ENCODE measurements at places on chromosomes 11 and 22.

DNA sequence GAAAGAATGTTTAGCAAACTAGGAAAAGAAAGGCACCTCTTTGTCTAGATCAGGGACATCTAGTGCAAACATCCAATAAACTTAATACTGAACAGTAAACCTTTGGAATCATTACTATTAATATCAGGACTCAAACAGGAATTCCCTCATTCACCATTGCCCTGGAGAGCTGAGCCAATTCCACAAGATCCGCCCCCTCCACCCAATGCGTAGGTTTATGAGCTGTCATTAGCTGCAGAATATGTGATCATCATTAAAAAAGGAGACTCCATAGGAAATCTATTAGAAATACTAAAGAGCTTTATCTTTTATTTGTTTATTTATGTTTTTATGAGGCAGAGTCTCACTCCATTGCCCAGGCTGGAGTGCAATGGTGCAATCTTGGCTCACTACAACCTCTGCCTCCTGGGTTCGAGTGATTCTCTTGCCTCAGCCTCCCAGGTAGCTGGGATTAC is 5.5 kb downstream of the IL17REL start:
- DNase-seq: no peak

DNA sequence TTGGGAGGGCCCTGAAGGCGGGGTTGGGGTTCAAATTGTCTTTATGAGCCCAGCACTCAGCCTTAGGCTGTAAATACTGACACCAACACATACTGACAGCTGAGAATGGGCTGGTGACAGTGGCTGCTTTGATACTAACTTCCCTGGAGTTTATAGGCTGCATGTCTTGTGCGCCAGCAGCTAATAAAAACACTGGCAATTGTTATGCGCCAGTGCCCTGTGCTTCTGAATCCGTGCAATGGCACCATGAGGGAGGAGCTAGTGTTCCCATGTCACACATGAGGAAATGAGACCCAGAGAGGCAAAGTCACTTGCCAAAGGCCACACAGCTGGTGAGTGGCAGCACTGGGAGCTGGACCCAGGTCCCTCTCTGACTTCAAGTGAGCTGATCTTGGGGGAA is 23.8 kb downstream of the SHISAL1 start:
- DNase-seq: no peak

- DNase-seq: no peak
These were observed 4.9 kb downstream of the MRPL48 start for GRCh38 chr11:73792584-73792983.

GRCh38 chr22:24400034-24400725 is 27.2 kb upstream of the ADORA2A start:
- DNase-seq: no peak

GRCh38 chr11:65396769-65397745 is 10.6 kb downstream of the FRMD8 start:
- no peak for DNase-seq

DNA sequence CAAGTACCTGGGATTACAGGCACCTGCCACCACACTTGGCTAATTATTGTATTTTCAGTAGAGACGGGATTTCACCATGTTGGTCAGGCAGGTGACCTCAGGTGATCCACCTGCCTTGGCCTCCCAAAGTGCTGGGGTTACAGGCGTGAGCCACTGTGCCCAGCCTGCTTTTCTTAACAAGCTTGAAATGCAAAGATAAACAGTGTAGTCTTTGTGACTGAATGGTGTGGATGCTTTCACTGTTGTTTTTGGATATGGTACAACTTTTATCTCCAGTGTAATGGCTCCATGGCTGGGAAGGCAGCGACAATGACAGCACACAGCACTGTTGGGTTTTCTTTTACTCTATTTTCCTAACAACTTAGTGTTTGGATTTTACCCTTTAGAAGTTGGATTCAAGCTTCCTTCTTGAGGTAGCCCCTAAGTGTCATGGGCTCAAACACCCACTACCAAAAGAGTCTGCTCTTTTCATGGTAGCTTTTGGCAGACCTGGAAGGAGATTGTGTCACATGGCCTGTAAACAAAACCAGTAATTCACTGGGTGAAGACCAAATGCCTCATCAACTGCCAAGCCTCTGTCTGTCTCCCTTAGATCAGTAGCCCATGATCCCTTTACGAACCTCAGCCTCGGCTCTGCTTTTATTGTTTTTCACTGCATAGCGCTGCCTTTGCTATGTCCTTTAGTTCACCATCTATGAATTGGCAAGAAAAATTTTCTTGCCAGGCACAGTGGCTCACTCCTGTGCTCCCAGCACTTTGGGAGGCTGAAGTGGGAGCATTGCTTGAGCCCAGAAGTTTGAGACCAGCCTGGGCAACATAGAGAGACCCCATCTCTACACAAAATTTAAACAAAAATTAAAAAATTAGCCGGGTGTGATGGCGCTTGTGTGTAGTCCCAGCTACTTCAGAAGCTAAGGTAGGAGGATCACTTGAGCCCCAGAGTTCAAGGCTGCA is 6.4 kb downstream of the VPS51 start:
- DNase-seq: no peak

DNA sequence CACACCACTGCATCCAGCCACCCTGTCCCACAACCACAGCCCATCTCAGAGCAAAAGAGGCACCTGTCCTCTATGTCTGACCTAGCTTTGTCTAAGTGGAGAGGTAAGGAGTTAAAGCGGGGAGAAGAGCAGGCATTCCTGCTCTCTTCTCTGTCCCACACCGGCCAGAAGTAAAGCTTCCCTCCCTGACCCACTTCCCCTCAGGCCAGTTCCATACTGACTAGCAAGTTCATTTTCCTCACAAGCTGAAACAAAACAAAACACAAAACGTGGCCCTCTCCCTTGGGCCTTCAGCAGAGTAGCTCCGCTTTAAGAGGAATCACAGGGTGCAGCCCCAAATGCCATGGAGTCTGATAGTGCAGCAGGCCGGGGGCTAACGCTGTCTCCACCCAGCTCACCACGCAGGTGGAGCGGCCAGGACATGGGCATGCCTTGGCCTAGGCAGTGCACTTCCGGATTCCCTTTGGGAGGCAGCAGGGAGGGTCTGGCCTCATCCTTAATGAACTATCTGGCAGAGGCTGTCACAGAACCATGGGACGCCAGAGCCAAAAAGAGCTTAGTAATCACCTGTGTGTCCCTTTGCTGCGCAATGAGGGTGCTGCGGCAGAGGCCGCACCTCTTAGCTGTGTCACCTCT is 34.0 kb downstream of the FLI1 start:
- no peak for DNase-seq

DNA sequence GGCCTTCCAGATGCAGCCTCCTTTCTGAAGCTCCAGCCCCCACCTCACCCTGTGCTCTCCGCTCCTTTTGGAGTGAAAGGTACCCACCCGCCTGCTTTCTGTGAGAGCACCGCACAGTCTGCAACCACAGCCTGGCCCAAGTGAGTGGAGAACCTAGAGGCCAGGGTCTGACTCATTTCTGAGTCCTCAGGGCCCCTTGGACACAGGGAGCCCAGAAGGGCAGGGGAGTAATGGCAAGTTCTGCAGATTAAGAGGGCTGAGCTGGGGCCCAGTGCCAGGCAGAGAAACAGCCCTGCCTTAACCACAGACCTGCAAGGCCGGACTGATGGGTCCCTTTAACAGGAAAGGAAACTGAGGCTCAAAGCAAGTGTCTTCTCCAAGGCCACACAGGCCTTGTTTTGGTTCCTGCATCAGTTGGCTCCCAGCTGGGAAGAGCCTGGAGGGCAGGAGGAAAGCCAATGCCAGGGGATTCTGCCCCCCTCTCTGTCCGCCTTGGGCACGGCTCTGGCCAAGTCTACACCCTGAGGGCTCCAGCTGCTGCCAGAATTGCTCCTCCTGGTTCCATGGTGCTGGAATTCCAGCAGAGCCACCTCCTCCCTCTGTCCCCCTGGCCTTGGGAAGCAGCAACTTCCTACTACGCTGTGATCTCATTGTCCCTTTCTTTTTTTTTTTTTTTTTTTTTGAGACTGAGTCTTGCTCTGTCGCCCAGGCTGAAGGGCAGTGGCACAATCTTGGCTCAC is 55.1 kb downstream of the CYTH4 start:
- DNase-seq: no peak

DNA sequence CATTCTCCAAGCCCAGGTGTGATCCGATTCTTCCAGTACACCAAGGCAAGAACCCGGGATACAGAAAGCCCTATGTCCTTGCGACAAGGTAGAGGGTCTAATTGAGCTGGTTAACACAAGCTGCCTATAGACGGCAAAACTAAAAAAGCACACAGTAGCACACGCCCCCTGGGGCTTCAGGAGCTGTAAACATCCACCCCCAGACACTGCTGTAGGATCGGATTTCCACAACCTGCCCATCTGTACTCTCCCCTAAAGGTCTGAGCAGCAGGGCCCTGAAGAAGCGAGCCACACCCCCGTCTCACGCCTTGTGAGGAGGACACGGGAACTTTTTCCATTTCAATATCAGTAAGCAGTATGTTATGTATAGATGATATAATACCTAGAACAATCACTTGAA is 624.7 kb downstream of the BUD13 start:
- no peak for DNase-seq

DNA sequence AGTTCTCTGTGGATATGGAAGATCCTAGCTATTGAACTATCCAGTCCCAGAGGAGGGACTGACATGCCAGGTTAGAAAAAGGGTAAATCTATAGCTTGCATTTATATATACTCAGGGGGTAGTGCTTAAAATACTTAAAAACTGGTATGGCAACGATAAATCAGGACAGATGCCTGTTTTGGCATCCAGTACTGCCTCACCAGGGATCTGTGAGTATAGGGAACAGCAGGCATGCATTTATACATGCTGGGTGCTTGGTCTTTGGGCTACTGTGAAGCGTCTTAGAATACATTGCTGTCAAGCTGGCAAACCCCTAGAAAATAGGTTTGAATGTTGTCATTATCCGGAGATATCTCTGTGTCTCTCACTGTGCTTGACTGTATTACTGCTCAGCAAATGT is 94.2 kb upstream of the DRD2 start:
- DNase-seq: no peak

GRCh38 chr11:61001931-61002330 is 30.5 kb downstream of the CD6 start:
- no peak for DNase-seq

DNA sequence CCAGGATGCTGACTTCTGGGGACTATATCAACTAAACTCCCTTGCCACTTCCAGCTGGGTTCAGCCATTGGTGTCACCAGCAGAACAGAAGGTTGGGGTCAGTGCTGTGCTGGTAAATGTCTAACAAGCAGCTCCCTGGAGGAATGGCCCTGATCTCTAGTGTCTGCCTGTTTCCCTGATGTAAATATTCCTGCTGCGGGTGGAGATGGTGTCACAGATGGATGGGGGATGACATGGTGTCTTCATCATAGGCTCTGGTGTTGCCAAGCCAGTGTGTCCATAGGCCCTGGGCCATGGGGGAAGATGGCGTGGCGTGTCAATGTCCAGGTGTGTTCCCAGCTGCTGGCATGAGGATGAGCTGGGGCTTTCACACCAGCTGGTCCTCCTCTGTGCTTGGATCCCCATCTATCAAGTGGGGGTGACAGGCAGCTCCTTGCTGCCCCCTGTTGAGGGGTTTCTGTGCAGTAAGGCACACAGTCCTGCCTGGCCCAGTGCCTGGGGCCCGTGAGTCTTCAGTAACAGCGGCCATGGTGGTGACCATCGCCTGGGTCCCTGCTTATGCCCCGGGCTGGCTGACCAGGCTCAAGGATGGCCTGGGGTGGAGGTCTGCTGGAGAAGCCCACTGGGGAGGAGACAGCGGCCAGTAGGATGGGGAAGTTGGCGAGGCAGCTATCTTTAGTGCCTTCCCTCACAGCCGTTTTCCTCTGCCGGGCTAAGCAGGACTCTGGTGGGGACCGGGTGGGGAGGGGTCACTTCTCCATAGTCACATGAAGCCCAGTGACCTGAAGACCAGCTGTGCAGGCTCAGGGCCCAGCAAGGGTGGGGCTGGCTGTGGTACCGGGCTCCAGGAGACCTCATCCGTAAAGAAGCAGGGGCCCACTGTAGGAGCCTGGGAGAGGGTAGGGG is 12.7 kb downstream of the RPL3 start:
- no peak for DNase-seq

DNA sequence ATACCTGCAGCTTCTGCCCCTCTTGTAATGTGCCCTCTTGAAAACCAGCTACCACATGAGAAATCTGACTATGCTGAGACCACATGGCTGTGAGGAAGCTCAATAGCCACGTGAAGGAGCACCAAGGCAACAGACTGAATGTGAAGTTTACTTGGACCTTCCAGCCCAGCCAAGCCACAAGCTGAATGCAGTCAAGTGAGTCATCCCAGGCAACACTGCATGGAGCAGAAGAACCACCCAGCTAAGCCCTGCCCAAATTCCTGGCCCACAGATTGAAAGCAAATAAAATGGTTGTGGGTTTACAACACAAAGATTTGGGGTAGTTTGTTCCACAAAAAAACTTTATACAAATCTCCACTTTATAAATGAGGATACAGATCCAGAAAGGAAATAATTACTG is 114.5 kb downstream of the TIMP3 start:
- DNase-seq: no peak

DNA sequence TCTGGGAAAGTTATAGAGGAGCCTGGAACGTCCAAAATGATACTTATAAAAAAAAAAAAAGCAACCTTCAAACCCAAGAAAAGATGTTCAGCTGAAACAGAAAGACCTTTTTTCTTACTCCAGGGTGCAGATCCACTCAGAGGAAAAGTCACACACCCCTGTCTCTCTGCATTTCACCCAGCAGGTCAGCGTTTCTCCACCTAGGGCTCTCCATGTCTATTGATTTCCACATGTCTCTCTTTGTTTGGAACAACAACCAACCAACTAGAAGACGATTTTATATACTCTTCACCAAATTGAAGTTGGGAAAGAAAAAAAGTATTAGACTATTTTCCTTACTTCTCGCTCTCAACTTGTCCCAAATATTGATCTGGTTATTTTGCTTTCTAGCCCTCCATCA is 42.2 kb upstream of the BLID start:
- DNase-seq: no peak

DNA sequence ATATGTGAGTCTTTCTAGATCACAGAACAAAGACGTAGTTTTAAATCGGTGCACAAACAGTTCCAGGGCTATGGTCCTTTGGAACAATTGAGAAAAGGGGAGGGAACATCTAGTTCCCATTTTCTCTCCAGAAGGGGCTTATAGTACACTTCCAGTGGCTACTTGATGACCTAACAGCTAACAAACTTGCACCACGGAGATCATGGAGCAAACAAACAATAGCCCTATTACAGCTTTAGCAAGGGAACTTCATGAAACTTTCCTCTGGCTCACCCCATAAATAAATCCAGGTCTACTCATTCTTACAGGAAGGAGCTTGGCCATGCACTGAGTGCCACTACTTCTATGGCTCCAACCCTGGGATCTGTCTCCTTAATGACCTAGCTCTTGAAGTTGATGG is 8.3 kb upstream of the FOLR2 start:
- DNase-seq: no peak

GRCh38 chr22:49066619-49067018 is 761.1 kb downstream of the BRD1 start:
- DNase-seq: no peak

GRCh38 chr11:18065572-18065971 is 19.5 kb upstream of the TPH1 start:
- no peak for DNase-seq

GRCh38 chr11:126136507-126136906 is 73.8 kb upstream of the CDON start:
- DNase-seq: no peak

All from left renal pelvis (tissue), 4 donors.